Ecto neural progenitor cell (in vitro differentiated cells): ENCODE measurements at places on chromosomes 7 and 10.

DNA sequence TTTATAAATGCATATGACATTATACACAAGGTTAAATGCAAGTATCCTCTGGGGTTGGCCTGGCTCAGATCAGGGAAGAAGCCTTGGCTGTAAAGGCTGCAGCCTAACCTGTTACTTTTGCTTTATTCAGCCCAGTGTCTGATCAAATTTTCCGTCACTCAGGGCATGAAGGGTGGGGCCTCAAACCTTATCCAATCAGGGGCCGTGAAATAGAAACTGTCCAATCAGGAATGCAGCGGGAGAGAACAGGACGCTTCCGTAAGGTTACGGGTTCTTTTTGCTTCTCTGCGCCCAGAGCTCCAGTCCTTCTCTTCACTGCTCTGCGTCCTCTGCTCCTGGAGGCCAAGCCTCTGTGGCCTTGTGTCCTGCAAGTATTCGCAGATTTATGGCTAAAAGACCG is at the start of gene ZNF716:
Gene ZNF716 (plus strand): TSS at position 274 of the 400 bp plus-strand sequence. CDS start 112 bp downstream, at position 386.
- DNase-seq: no peak

GRCh38 chr10:59362959-59363381 is 621 bp upstream of the FAM13C start:
- DNase-seq: peak; percentile 67

- DNase-seq: no peak
Observed at GRCh38 chr7:30140456-30140855, 5.7 kb downstream of the MTURN start.

DNA sequence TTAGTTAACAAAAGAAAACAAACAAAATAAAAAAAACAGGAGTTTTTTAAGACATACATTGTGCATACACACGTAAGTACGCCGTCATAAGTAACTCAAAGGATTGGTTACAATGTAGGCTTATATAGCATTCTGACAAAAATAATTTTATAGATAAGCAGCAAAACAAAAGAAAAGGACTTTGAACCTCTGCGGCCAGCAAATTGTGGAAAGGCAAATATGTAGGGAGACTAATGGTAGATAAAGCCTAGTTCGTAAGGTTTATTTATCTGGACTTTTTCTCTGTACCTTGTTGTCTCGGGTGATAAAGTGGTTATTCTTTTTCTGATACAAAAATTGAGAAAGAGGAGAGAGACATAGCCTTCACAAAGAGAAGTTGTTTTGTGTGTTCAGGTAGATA is 891.9 kb downstream of the CNTNAP2 start:
- no peak for DNase-seq

DNA sequence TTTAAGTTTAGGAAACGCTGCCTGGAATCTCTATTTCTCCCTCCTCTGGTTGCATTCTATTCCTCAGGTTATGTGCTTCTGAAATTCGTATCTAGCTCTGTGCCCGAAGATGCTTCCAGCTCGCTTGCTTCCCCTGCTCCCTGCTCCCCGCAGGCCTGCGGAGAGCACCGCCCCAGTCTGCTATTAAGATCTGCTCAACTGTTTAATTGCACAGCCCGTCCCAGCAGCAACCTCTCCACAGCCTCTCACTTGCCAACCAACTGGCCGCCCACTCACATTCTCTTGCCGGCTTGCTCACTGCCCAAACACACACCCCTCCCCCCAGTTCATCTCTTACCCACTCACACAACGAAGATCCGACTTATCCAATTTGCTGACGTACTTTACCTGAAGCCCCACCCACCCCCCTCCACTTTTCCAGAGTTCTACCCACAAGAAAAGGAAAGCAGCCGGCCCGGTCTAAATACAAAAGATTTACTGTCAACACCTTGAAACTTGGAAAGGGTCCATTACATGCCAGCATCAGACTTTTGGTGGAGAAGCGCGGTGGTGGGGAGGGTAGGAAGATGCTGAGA is 167.3 kb upstream of the KLF14 start:
- no peak for DNase-seq

DNA sequence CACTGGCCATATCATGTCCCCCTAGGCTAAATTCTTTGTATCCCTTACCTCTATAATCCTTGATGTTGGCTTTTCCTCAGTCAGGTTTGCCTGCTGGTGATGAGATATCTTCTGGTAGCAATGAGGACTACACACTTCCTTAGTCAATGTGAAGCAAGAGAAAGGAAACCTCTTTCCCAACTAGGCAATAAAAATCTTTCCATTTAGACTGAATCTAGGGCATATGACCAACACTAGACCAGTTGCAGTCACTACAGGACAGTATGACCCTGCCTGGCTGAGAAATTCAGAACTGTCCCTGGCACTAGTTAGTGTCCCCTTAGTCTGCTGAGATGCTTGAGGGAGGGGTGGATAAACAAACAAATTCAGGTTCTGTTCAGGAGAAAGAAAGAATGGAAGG is 142.6 kb downstream of the RNLS start:
- DNase-seq: no peak

DNA sequence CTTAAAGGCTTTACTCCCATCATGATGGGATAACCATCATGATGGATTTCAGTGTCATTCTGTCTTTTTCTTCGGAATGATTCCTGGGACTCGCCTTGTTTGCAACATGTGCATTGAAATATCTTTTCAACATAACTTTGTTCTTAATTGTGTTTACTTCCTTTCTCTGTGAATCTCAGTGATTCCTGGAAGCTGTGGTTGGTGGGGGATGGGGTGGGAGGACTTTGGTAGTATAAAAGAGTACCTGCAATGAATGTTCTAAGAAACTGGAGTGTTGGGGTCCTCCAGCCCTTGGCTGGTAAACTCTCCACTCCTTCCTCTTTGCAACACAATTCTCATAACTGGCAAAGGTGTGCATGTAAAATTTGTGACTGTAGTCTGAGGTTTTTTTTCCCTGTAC is 11.5 kb upstream of the SH2D4B start:
- DNase-seq: no peak

- DNase-seq: no peak
Observed at GRCh38 chr7:129801882-129802281, 150.9 kb downstream of the UBE2H start.

- no peak for DNase-seq
Observed at GRCh38 chr7:12199363-12199762, 11.7 kb upstream of the TMEM106B start.

GRCh38 chr7:73613954-73614735 is 10.2 kb downstream of the MLXIPL start:
- no peak for DNase-seq

DNA sequence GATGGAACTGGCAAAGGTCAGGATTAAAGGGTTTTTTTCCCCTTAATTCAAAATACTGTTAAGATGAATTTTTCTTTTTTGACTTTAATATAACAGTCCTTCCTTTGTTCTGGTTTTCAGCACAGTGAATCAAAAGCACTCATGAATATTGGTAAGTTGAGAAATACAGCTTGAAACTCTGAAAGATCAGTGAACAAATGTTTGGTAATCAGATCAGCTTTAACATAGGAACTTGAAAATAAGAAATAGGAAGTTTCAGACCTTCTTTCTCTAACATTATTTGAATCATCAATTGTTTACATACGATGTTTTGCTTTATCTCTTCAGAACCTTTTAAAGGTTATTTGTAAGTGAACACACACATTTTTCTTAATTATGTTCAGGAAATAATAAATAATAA is 90.5 kb downstream of the SGMS1 start:
- no peak for DNase-seq

- DNase-seq: no peak
Observed at GRCh38 chr7:738723-739454, 11.8 kb upstream of the PRKAR1B start.

DNA sequence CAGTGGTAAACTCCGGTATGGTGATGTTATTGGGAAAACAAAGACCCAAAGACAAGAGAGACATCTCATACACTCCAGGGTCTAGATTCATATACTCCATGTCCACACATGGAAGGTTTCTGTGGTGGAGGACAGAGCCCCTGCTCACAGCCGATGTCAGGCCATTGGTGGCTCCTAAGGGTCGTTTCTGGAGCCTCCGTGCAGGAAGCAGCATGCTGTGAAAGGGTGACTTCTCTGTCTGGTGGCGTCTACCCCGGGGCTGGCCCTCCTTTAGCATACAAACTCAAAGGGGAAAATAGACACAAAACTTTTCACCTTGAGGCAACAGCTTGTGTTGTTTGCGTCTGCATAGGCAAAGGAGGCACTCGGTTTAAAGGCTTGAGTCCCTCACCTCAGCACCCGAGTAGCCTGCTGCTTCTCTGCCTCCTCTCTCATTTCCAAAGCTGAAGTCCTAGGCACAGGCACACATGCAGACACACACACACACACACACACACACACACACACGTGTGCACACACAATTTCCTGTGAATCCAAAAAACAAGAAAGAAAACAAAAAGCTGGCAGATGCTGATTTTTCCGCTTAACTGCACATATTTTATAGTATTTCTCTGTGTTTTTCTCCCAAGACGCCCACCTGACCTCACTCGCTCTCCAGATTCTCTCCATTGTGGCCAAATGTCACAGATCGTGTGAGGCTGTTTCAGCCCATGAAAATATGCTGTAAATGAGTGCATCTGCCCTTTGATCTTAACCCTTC is 601.4 kb upstream of the MGMT start:
- DNase-seq: no peak

DNA sequence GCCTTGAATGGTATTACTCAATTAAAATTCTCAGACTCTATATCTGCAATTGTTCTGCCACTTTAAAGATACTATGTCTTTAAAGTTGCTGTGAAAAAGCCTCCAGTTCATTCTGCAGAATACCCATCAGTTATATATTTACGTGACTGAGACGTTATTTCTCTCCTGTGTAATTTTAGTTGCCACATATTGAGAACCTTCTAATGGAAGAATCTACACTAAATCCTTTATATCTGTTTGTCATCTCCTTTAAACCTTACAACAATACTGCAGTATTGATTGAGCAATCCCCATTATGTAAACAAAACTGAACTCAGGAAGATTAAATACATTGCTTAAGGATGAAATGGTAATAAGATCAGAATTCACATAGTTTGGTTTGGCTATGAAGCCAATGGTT is 30.0 kb downstream of the GPR141 start:
- DNase-seq: no peak

DNA sequence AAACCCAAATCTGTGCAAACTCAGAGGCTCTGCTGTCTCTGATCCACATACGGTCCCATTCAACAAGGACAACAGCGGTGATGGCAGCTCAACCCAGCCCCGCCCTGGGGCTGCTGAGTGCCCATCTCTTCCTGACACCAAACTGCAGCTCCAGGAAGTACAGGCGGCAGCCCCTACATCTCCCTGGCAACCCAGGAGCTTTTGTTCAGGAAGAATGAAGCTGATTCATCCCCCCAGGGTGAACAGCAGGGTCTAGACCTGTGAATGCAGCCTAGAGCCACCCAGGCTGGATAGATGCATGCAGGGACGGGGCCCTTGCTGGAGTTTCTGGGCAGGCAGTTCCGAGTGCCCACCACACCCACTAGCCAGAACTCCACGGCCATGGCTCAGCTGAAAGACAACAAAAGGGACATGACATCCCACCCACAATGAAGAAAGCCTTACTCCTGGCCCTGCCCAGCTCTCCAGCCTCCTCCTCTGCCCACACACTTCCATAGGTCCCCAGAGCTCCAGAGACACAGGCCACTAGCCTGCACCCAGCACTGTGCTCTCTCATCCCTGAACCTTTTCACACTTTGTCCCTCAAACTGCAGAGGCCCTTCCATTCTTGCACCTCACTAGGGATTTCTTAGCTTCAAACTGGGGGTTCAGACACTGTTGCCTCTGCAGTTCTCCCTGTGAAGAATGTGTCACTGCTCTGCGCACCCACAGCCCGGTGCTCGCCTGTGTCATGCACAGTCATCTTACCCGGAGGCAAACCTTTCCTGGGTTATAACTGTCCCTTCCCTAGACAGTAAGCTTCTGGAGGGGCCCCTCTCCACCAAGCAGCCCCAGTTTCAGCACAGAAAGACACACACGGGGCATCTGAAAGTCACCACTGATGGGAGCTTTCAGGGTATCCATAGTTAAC is 99.1 kb downstream of the GRID1 start:
- DNase-seq: peak; percentile 48

DNA sequence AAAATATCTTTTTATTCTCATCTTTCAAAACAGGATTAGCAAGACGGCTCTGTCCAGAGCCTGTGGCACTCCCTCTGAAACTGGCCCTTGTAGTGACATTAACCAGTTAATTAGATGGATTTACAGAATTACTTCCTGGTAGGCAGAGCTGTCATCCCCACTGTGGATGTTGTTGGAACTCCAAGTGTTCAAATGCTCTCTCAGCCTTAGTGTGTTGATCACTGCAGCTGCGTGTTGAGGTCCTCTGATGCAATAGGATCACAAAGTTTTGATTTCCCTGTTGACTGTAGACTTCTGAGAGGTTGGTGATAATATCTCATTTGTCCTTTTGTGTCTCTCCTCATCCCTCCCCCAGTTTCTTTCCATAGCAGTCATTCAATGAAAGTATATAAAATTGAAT is 117.3 kb upstream of the CDK6 start:
- DNase-seq: no peak

- no peak for DNase-seq
Observed at GRCh38 chr10:28812384-28813372, 135.4 kb downstream of the BAMBI start.
